Smooth muscle cell of bladder (primary cell): ENCODE measurements at places on chromosomes 7 and 10. TPM values are rescaled to one million over a fixed set of nuclear protein-coding genes. Genes with fewer than 3 reads are reported as not detected.

VPS37D gene
- total RNA-seq, result 5.7 and 6.8 TPM in 2 replicates

ITPRID1 gene
- total RNA-seq, result not detected in 2 replicates

ARMC3 gene
- total RNA-seq, result not detected in 2 replicates

NKX2-3 gene
- total RNA-seq, result not detected in 2 replicates

ANXA8 gene
- total RNA-seq, result 1.1 and 1.4 TPM in 2 replicates

ELAPOR2 gene
- 3.1 and 4.1 TPM in 2 replicates for total RNA-seq

RASSF4 gene
- total RNA-seq, result 11.7 and 11.8 TPM in 2 replicates

GHRHR gene
- total RNA-seq, result not detected in 2 replicates

SORCS1 gene
- total RNA-seq, result 0.14 and 0.18 TPM in 2 replicates

WASHC2A gene
- 50.3 and 64.0 TPM in 2 replicates for total RNA-seq

EPHB6 gene
- total RNA-seq, result 0.65 and 2.6 TPM in 2 replicates

PTPN20 gene
- 0.14 and 1.5 TPM in 2 replicates for total RNA-seq

ABCB4 gene
- total RNA-seq, result 3.4 and 5.5 TPM in 2 replicates

ZCWPW1 gene
- total RNA-seq, result 1.6 and 2.8 TPM in 2 replicates

ZNF32 gene
- total RNA-seq, result 35.8 and 37.7 TPM in 2 replicates

SCD gene
- 439 and 543 TPM in 2 replicates for total RNA-seq

ABHD11 gene
- 5.7 and 6.1 TPM in 2 replicates for total RNA-seq

GSTO2 gene
- total RNA-seq, result 2.0 and 3.3 TPM in 2 replicates

NCF1 gene
- total RNA-seq, result under 0.01 and 0.09 TPM in 2 replicates

OR9A2 gene
- not detected in 2 replicates for total RNA-seq

CRYGN gene
- 0.14 and 0.74 TPM in 2 replicates for total RNA-seq

AKR1C2 gene
- total RNA-seq, result 13.5 and 239 TPM in 2 replicates

ANKRD7 gene
- 0.85 and 0.92 TPM in 2 replicates for total RNA-seq

GIMAP1 gene
- under 0.01 TPM in 2 replicates for total RNA-seq

PAX4 gene
- total RNA-seq, result not detected in 2 replicates

PLAC9 gene
- 12.3 and 18.9 TPM in 2 replicates for total RNA-seq
